ENCODE measurements at places on chromosomes 16 and 17.

DNA sequence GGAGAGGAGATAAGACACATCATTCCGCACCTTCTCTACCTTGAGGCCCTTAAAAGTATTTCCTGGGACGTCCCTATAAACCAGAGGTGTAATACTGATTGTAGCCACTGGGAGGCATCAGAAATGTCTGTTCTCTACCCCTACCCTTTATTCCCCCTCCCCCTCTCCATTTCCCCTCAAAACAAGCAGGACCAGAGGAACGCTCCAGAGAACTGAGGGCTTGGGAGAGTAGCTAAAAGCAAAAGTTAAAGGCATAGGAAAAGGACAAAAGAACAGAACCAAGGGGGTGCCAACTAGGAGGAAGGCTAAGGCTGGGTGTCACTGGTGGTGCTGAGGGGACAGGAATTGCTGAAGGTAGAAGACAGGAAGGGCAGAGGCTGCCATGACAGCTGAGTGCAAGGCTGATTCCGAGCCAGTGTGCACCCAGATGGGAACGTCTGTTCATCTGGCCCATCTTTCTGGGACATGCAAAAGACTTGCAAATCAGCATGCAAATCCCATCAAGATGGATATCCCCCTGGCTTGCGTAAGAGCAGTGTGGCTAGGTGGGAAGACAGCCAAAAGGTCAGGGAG lies 6.7 kb downstream of the CAMTA2 start:
- DNase-seq: peak; percentile 70

DNA sequence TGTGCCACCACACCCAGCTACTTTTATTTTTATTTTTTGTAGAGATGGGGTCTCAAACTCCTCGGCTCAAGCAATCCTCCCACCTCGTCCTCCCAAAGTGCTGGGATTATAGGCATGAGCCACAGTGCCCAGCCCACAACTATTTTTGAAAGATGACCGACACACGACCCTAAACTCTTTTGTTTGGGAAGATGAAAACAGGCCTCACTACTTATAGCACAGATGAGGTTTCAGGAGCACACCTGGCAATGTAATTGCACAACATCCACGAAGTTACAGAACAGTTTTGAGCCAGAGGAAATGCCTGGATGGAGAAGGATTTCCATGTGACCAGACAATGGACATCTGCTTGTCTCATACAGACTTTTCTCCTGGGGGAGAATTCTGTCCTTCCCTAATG lies 43.4 kb upstream of the PRSS54 start:
- no peak for DNase-seq

GRCh38 chr16:47528431-47528830 lies 67.3 kb downstream of the PHKB start:
- no peak for DNase-seq

DNA sequence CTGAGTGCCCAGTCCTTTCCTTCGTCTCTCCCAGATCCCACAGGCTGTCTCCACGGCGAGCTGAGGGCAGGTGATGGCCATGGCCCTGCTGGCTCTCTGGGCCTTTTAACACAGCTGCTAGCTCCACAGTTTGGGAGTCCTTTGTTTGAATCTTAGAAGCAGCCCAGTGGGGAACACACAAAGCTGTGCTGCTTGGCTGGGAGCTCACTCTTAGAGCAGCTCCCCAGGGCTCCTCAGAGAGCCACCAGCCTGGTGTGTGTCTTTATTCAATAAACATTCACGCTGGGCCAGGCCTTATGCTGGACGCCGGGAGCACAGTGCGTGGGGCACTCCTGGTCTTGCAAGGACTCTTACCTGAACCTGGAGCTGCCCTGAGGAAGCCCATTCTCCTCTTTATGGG lies 29.7 kb downstream of the WNT3 start:
- DNase-seq: no peak

GRCh38 chr16:57108432-57108831 lies 16.0 kb downstream of the CPNE2 start:
- no peak for DNase-seq

GRCh38 chr17:65857718-65858117 lies 296.3 kb upstream of the AXIN2 start:
- no peak for DNase-seq

DNA sequence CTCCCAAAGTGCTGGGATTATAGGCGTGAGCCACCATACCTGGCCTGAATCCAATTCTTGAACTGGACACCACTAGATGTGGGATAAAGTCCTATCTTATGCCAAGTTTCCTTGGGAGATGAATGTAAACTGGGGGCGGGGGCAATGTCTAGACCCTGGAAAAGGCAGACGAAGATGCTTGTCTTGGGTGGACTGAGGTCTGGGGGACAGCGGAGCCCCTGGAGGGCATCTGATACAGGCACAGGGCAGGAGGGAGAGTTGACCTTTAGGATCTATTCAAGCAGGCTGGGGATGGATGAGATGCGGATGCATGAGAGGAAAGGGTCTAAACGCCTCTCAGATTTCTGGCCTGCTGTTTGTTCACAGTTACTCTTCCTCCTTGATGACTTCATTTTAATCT lies 11.7 kb downstream of the C1QTNF1 start:
- no peak for DNase-seq

- no peak for DNase-seq
Observed at GRCh38 chr17:50469208-50469605, 527 bp upstream of the CHAD start.
